ENCODE measurements at places on chromosomes 11 and 22.

DNA sequence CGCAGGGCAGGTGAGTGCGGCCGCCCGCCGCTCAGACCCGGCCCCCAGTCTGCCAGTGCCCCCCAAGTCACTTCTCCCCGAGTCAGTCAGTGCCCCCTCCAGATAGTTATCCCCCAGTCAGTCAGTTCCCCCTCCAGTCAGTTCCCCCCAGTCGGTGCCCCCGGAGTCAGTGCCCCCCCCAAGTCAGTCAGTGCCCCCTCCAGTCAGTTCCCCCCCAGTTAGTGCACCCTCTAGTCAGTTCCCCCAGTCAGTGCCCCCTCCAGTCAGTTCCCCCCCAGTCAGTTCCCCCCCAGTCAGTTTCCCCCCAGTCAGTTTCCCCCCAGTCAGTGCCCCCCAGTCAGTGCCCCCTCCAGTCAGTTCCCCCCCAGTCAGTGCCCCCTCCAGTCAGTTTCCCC lies 411 bp downstream of the PPP6R2 start:
- DNase-seq: no peak

DNA sequence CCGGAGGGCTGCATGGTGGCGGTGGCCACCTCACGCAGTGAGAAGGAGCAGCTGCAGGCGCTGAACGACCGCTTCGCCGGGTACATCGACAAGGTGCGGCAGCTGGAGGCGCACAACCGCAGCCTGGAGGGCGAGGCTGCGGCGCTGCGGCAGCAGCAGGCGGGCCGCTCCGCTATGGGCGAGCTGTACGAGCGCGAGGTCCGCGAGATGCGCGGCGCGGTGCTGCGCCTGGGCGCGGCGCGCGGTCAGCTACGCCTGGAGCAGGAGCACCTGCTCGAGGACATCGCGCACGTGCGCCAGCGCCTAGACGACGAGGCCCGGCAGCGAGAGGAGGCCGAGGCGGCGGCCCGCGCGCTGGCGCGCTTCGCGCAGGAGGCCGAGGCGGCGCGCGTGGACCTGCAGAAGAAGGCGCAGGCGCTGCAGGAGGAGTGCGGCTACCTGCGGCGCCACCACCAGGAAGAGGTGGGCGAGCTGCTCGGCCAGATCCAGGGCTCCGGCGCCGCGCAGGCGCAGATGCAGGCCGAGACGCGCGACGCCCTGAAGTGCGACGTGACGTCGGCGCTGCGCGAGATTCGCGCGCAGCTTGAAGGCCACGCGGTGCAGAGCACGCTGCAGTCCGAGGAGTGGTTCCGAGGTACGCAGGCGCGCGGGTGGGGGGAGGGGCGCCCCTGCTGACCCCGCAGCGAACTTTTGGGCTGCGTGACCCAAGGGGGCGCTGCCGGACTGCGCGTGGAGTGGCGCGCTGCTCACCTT lies 670 bp downstream of the NEFH start:
- DNase-seq: peak; percentile 79

GRCh38 chr11:89161949-89162348 lies 15.7 kb upstream of the TYR start:
- DNase-seq: no peak

GRCh38 chr11:78193806-78194205 lies 5.1 kb downstream of the USP35 start:
- no peak for DNase-seq

DNA sequence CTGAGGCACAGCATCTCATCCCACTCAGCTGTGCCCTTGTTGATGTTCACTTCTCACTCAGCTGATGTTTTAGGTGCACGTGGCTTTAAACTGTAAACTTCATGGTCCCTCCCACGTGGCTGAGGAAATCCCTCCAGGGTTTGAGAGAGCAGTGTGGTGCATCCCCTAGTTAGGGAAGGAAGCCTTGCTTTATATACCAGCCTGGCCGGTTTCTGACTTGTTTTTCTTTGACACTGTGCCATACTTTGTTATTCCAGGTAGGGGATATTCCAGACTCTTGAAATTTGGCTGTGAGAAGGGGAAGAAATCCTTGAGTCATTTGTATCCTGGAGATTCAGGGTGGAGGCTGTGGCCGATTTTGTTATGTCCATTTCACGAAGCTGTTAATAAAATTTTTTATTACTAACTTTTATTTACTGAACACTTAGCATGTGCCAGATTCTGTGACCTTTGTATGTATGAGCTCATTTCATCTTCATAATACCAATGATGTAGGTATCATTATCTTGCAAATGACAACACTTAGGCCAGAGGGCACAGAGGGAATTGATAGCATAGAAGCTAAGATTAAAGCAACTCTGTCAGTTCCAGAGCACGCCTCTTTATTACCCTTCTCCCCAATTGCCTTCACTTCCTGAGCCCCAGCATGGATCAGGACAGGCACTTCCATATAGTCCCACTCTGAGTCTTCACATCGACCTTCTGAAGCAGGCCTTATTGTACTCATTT lies 116.6 kb downstream of the NAV2 start:
- no peak for DNase-seq

DNA sequence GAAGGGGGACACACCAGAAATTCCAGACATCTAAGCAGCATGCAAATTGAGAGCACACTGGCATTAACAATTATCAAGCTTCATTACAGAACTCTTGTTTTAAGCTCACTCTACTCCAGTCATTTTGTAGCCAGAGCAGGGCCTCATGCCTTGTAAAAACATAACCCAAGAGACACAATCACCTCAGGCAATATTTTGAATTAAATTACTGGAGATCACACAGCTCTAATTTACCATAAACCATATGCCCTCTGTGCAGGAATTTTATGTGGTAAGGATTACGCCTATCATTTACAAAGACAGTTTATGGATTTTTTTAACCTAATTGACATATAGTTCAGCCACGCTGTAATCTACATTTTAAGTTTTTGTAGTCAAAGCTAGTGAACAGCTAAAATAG lies 414.1 kb upstream of the DDI1 start:
- DNase-seq: no peak

DNA sequence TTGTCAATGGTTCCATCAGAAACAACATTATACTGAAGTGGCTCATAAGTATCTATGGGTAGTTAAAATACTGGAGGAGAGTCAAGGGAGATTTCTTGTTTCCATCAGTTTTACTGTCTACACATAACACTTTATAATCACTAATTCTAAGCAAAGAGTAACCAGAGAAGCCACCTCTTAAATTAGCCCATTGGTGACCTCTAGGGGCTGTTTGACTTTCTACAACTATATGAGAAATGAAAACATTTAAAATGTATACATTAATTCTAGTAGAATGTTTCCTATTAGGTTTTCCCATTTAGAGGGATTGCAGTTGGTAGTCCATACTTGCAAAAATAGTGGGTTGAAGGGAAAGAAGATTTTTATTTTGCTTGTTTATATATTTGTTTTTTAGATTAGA lies 504.3 kb downstream of the FAM181B start:
- peak; percentile 11 for DNase-seq

GRCh38 chr11:128763224-128763623 lies 69.4 kb downstream of the FLI1 start:
- DNase-seq: no peak

GRCh38 chr22:19629720-19630419 lies 84.4 kb upstream of the SEPTIN5 start:
- DNase-seq: peak; percentile 94

GRCh38 chr11:942823-943222 lies 17.2 kb downstream of the AP2A2 start:
- no peak for DNase-seq

- no peak for DNase-seq
Measured at GRCh38 chr11:116997071-116997470, 101.2 kb downstream of the SIK3 start.

- no peak for DNase-seq
Measured at GRCh38 chr11:123047266-123047946, 14.5 kb downstream of the HSPA8 start.

DNA sequence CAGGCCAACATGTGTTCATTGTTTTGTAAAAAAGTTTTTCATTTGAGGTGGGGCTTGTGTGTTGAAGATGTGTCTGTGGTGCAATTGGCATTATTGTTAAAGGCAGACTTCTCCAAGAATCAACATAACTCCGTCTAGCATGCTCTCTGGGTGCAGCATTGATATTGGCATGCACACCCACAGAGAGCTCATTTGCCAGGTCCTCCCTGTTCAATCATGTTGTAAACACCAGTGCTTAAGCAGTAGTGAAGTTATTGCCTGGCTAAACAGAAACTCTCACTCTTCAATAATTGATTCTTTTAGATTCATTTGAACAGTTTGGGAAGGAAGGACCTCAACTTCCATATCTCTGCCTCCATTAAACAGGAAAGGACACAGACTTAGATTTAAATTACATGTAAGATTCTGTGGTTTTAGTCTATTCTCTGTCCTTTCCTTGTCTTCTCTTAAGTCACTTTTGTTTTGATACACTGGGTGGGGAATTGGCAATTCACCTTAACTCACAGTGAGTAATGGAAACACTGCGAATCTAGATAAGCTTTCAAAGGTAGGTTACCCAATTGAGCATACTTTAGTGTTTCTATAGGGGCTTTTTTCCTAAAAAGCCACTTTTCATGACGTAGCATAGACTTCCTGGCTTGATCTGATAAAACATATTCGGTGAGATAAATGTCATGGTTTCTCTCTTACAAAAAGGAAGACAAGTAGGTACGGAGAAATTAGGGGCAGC lies 30.8 kb upstream of the EXPH5 start:
- DNase-seq: no peak

- DNase-seq: peak; percentile 71
Measured at GRCh38 chr11:58578136-58578634, 678 bp upstream of the ZFP91 start.

- no peak for DNase-seq
Measured at GRCh38 chr11:23923357-23923756, 573.5 kb upstream of the LUZP2 start.

DNA sequence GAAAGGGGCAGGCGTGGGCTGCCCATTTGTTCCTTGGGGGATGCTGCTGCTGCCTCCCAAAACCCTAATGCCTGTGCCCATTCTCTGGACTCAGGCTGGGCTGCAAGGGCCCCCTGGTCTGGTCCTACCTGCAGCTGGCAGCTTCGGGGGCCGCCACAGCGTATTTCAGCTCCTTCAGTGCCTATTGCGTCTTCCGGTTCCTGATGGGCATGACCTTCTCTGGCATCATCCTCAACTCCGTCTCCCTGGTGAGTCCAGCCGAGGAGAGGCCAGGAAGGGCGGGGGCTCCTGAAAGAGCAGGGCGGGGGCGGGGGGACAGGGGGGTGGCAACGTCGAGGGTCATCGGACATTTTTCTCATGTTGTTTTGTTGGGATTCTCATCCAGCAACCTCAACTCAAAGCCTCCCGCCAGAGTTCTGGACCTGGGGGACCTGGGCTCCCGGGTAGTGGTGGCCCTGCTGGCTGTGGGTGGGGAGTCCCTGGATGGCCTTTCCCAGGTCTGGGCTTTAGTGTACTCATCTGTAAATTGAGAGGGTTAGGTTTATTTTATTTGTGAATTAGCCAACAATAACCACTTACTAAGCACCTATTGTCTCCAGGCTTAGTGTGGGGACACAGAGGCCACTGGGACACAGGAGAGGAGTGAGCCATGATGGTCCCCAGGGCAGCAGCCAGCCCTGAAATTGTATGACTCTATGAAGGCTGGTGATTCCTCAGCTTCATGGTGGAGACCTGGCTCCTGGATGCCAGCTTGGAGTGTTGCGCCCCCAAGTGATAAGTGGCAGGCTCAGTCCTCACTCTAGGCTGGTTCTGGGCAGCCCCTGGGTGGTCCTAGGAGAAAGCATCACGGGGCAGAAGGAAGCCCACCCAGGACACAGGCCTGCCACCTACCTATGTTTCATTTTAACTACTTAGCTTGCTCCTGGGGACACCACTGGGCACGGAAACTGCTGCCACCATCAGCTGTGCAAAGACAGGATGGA lies 36.0 kb downstream of the CAPN1 start:
- no peak for DNase-seq
